ENCODE measurements at places on chromosomes 5 and 9.

DNA sequence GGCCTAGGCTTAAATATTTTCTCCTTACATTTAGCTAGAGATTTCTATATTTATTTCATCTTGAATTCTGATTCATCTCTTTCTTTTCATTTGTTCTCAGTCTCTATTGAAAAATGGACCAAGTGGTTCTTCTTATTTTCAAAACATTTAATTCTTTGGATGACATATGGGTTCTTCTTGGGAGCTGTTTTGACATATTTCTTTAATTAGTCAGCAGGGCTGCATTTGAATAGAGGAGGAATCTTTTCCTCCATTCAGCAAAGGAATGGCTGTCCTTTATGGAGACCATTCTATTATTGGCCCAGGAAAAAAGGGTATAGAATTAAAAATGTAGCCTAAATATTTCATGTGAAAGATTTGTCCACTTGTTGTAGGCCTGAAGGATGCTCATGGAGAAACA lies 109.9 kb downstream of the RPS23 start:
- peak; percentile 57 for DNase-seq

- DNase-seq = no peak
Measured at GRCh38 chr9:125356032-125356431, 94.4 kb downstream of the GAPVD1 start.

GRCh38 chr5:34521628-34522290 lies 134.4 kb upstream of the RAI14 start:
- no peak for DNase-seq

DNA sequence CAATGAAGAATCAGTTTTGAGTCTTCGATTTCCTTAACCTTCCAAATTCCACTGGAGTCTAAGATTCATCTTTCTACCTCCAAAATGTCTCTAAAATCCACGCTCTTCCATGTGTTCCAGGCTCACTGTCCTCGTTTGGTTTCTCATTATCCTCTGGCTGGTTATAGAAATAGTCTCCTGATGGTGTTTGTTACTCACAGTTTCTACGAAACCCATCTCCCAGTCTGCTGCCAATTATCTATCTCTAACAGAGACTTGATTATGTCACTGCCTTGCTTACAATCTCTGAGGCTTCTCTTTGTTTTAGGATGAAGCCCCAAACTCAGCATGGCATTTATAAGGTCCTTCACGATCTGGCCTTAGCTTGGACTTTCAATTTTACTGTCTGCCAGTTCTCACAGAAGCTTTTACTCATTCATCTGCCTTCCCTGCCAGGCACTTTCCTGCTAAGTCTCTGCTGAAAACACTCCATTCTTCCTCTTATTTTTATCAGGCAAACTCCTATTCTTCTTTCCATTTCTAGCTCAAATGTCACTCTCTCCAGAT lies 339.6 kb upstream of the SGCD start:
- no peak for DNase-seq

DNA sequence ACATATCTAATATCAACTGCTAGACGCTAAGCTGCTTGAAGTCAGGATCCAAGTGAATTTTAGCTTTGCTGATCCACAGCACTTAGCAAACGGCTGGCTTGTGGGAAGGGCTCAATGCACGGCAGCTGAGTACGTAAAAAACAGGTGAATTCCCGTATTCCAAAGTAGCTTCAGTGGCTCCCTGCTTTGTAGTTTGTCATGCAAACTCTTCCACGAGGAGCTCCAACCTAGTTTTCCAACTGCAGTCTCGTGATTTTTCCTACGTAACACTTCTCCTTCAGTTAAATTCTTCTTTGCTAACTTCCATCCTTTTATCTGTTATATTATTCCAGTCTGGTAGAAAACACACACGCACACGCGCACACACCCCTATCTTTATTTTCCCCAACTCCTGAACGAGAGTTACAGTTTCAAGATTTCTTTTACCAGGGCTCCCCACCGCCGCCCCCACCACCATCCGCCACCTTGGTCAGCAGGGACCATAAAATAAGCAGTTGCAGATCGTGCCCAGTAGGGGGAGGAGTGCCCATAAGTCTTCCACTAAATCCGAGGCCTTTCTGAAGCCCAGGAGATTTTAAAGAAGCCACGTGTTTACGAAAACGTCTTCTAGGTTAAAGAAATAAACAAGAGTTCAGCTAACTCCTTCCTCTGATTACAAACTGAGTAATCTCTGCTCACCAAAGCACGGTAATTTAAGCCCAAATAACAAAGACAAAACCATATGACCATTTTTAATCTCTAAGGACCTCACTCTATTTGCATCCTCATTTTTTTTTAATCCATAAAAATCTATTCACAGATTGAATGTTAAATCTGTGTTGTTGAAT lies 34.8 kb upstream of the TRIO start:
- peak; percentile 71 for DNase-seq

GRCh38 chr5:55692509-55692908 lies 19.6 kb downstream of the SLC38A9 start:
- no peak for DNase-seq

- no peak for DNase-seq
Measured at GRCh38 chr5:42349163-42349562, 74.1 kb upstream of the GHR start.

GRCh38 chr5:116487045-116487444 lies 87.6 kb downstream of the SEMA6A start:
- DNase-seq = no peak

DNA sequence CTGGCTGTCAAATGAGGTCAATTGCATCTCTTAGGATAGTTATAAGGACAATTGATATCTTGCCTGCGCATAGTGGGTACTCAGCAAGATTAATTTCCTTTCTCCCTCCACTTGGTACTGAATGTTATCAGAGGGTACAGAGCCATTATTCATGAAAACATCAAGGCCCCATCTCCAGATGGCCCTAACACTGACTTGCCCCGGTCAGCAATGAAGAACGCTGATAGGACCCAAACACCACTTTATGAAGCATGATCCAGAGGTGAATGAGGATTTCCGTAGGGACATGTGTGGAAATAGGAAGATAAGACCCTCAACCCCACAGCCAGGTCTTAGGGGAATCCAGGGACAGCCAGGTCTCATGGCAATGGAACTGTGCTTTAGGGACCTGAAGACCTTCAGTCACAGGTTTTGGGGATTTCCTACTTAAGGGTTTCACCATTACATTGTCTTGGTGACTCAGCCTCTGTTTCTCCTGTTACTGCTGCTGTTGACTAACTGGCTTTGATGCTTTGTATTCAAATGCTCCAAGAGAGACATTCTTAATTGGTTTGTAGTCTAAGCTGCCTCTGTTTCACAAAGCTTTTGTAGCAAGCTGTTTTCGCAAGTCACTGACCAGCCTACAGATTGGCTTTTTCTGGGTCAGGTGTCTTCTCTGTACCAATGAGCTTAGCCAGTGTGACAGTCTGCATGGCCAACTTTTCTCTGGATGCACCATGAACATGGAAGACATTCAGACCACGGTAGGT lies 35.3 kb upstream of the IQGAP2 start:
- DNase-seq = no peak

DNA sequence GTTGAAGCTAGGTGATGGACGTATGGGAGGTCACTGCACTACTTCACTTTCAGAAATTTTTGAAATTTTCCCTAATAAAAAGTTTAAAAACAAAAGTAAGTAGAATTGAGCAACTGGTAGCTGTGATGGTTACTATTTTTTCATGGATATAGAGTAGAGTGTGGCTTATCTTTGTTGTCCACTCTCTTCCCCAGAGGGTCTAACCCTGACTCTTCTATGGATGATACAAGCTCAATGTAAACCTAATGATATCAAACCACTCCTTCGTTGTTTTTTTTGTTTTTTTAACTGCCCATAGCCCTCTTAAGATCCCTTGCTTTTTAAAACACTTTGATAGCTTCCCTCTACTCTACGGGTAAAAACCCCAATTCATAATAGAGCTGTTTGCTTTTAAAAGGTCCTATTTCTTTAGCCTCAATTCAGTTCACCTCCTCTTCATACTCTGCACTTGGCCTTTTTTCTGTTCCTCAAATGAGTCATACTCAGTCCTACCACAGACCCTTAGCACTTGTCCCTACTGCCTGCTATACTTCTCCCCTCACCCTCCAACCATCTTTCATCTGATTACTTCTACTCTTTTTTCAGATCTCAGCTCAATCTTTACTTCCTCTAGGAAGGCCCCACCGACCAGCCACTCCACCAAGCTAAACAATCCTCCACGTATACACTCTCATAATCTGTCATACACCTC lies 2.6 kb downstream of the HDAC3 start:
- DNase-seq = no peak

DNA sequence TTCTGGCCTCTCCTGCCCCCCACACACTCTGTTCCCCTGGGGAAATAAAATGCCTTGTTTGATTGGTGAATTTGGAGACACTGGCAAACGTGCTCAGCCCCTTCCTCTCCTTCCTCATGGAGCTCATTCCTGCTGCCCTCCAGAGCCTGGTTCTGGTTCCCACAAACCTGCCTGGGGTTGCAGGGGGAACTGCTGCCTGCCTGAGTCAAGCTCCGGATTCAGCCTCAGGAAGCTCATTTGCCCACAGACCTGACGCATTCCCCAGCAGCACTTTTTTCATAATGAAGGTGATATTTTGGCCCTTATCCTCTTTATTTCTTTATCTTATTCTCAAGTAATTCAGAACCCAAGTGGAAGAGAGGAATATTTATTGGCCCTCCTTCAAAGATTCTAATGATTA lies 140.5 kb downstream of the TTLL11 start:
- no peak for DNase-seq

DNA sequence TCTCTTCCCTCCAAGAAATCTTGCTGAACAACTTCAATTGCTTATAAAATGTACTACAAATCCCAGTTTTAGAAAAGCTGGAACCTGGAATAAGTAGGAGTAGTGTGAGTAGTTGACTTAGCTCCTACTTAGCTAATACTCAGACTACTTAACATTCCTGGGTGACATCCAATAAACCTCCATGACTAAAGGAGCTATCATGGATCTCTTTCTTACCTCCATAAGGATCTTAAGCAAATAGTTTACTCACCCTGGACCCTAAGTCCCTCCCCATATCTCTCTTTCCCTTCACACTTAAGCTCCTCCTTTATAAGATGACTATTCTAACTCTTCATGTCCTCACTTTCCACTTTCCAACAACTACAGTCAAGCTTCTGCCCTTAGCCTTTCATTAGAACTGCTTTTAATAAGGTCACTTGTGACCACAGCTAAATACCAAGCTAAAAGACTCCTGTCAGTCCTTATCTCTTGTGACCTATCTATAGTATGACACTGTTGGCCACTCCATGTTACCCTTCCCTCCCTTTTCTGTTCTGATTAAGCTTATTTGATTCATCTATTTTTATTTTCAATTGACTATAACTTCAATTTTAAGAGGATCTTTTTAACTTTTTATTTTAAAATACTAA lies 194.9 kb downstream of the RFX3 start:
- DNase-seq = peak; percentile 67

GRCh38 chr9:25948182-25948581 lies 269.9 kb upstream of the TUSC1 start:
- no peak for DNase-seq

GRCh38 chr5:34485768-34486030 lies 170.4 kb upstream of the RAI14 start:
- no peak for DNase-seq

DNA sequence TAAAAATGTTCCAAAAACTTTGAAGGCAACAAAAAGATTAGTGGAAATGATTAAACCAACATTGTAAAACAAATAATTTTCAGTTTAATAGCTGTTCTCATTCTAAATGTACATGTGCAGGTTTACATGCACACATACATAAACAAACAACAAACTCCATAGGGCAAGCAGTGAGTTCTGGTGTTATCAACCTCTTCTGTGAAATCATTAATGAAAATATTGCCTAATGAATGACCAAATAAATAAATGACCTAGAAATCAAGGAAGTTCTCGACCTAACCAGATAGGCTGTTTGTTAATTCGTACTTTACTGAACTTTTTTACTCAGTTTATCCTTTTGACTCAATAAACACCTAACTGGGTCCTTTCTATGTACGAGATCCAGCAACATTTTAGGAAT lies 165.5 kb upstream of the RORB start:
- no peak for DNase-seq

GRCh38 chr9:110104261-110104809 lies 103.6 kb downstream of the C9orf152 start:
- DNase-seq = no peak

GRCh38 chr9:71665247-71665646 lies 103.1 kb downstream of the CEMIP2 start:
- peak; percentile 12 for DNase-seq

- DNase-seq = peak; percentile 91
Measured at GRCh38 chr9:33816327-33817252, at the start of gene UBE2R2. TSS of gene UBE2R2 (plus strand) at chr9:33817160. CDS start at chr9:33817758, 598 bp downstream.

- DNase-seq = no peak
Measured at GRCh38 chr5:180832638-180833068, 28.4 kb downstream of the ZFP62 start.

GRCh38 chr9:78778861-78779374 lies 482.0 kb downstream of the PSAT1 start:
- peak; percentile 83 for DNase-seq

- no peak for DNase-seq
Measured at GRCh38 chr5:50655067-50655809, 11.2 kb upstream of the PARP8 start.

- DNase-seq = no peak
Measured at GRCh38 chr5:81006947-81007636, 46.9 kb downstream of the RASGRF2 start.

- no peak for DNase-seq
Measured at GRCh38 chr5:61813361-61813760, 481.3 kb downstream of the ZSWIM6 start.

- DNase-seq = no peak
Measured at GRCh38 chr5:123771715-123772114, 259.7 kb downstream of the CSNK1G3 start.

GRCh38 chr5:178831049-178831448 lies 28.7 kb upstream of the ZNF354B start:
- DNase-seq = no peak

DNA sequence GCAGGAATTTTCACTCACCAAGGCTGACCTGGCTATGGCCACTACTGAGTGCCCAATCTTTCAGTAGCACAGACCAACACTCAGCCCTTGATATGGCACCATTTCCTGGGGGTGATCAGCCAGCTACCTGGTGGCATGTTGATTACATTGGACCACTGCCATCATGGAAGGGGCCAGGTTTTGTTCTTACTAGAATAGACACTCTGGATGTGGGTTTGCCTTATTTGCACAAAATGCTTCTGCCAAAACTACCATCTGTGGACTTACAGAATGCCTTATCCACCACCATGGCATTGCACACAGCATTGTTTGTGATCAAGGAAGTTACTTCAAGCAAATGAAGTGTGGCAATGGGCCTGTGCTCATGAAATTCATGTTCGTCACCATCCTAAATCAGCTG lies 69.7 kb upstream of the SH3GL2 start:
- DNase-seq = no peak

- peak; percentile 11 for DNase-seq
Measured at GRCh38 chr9:101736717-101737116, 1.7 kb downstream of the GRIN3A start.

- DNase-seq = no peak
Measured at GRCh38 chr9:10168241-10168640, 444.6 kb downstream of the PTPRD start.

- peak; percentile 15 for DNase-seq
Measured at GRCh38 chr9:110241260-110241857, 14.9 kb downstream of the TXN start.
